ENCODE measurements at places on chromosomes 7 and 10.
A peak's percentile ranks its signal among the peaks of the same experiment; 100 is the strongest.

GRCh38 chr10:122663516-122664130, 36.0 kb downstream of the C10orf120 start:
- no peak for DNase-seq

GRCh38 chr7:35450456-35451214, 196.7 kb upstream of the TBX20 start:
- DNase-seq, result no peak

DNA sequence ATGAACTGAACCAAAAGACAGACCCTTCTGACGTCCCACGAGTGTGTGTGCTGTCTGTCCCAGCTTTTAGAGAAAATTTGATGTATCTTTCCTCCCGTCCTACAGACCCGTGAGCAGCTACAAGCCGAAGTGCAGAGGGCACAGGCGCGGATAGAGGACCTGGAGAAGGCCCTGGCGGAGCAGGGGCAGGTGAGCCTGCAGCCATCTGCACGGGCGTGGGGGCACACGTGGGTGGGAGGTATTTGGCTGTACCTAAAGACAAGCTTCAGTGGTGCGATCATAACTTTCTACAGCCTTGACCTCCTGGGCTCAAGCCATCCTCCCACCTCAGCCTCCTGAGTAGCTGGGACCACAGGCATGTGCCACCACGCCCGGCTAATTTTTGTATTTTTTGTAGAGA, 41.7 kb upstream of the DPYSL4 start:
- no peak for DNase-seq

DNA sequence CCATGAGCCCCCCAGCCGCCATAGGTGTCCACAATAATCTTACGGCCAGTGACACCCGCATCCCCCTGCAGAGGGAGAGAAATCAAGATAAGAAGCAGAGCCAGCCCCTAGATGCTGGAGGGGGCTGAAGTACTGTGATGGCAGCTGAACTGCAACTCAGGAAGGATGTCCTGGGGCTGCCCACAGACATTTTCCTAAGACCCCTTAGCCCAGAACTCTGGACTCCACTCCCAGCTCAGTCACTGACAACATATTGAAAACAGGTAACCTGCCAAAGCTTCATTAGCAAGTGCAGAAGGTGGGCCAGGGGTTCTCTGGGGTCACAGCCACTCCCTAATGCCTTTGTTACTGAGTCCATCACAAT, 14.3 kb downstream of the MAT1A start:
- DNase-seq, result no peak

GRCh38 chr10:62071846-62072281, 170.4 kb downstream of the ARID5B start:
- no peak for DNase-seq

DNA sequence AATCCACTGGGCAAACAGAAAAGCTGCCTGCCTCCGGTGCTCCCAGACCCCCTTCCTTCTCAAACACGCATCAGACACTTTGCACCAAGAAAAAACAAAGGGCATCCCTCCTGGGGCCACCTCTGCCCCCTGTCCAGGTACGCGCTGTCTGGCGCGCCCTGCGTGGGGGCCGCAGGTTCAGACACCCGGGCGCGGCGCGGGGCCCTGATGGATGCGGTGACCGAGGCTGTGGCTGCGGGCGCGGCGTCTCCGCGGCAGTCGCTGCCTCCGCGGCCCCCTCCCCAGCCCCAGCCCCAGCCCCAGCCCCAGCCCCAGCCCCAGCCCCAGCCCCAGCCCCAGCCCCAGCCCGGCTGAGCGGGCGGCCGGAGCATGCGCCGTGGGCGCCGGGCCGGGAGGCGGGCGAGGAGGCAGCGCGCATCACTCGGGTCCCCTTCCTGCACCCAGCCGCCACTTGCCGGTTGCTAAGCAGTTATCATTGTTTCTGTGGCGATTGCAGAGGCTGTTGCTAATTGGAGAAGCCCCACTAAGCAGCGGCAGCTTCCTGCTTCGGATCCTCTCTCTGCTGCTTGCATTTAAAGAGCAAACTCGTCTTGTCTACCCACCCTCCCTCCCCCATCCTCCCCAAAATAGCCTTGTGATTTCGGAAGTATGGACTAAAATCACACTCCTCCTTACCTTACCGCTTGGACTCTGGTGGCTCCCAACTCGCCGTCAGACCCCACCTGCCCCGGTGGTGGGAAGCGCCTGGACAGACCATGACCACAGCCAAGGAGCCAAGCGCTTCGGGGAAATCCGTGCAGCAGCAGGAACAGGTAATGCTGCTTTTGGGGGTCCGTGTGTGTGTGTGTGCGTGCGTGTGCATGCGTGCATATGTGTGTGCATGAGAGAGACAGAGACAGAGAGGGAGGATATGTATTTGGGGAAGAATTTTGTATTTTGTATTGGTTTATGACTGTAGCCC, 252.8 kb downstream of the DPP6 start:
- peak; percentile 56 for DNase-seq

GRCh38 chr10:125022671-125023070, 80.7 kb downstream of the ZRANB1 start:
- DNase-seq, result no peak

GRCh38 chr10:57973451-57973850, 294.2 kb downstream of the IPMK start:
- DNase-seq, result no peak

GRCh38 chr7:127768241-127768640, 116.2 kb downstream of the SND1 start:
- DNase-seq, result no peak

GRCh38 chr10:113523628-113524027, 29.2 kb upstream of the HABP2 start:
- no peak for DNase-seq

GRCh38 chr7:29859524-29860185, 53.3 kb downstream of the WIPF3 start:
- peak; percentile 41 for DNase-seq

DNA sequence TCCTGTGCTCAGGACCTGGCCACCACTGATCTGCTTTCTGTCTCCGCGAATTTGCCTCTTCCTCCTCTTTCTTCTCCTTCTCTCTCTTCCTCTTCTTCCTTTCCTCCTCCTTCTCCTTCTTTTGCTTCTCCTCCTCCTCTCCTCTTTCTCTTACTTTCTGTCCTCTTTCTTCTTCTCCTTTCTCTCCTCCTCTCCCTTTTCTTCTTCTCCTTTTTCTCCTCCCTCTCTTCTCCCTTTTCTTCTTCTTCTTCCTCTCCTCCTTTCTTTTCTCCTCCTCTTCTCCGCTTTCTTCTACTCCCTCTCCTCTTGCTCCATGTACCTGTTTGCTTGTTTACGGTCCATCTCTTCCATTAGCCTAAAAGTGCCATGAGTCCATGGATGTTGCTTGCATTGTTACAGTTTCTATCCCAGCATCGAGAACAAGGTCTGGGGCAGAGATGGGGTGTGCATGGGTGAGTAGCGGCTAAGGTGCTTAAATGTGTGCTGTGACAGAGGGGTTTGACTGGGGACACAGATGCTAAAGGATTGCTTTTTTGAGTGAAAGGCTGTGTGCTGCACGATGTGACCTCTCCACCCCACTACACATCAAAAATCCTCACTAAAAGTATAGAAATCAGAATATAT, 7.7 kb downstream of the SH2D4B start:
- DNase-seq, result no peak

DNA sequence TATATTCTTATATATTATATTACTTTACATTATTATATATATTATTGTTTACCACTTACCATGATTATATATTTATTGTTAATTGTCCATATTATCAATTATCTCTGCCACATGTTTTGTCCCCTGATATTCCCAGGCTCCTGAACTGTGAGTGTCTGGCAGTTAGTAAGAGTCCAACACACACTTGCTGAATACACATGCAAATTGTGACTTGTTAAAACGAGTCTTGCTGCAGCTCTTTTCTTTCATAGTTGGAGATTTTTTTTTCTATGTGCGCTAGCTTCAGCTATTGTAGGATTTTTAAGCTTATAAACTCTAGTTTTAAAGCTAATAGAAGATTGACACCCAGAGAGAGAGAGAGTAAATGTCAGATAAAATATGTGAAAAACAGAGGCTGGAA, 207.8 kb upstream of the FAM3C start:
- DNase-seq, result no peak

- no peak for DNase-seq
Observed at GRCh38 chr10:87622314-87623004, 37.2 kb upstream of the PAPSS2 start.

DNA sequence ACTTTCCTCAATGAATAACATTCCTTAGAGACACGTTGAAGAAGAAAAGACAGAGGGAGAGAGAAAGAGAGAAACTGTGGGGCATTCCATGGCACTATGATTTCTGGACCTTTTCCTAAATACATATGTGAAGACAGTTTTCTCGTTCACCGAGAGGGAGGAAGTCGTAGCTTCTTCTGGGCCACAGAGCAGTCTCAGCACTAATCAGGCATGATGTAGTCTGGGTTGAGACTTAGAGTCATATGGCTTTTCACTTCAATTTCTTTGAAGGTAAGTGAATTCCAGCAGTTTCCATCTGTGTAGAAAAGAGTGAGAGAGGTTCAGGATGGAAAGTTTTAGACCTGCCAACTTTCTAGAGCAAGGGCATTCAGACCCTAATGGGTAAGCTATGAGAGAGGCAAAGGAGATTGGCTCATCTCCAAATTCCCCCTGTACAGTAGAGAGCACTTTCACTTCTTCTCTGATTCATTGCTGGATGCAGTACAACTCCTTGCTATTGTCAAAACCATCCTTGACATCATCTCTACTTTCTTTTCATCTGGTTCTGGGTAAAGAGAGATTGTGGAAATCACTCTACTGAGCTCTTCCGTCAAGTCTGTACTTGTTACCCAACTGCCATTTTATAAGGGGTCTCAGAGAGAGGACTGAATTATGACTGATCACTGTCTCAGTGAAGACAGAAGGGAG, 31.5 kb upstream of the OR9A4 start:
- no peak for DNase-seq
